ENCODE measurements at places on chromosomes 2 and 18.
A peak's percentile ranks its signal among the peaks of the same experiment; 100 is the strongest.

- no peak for DNase-seq
Observed at GRCh38 chr2:10704034-10704594, 14.3 kb upstream of the NOL10 start.

GRCh38 chr2:234997389-234997788, 45.6 kb downstream of the SH3BP4 start:
- DNase-seq, result no peak

GRCh38 chr2:219116776-219117646, 43.6 kb downstream of the NHEJ1 start:
- no peak for DNase-seq

DNA sequence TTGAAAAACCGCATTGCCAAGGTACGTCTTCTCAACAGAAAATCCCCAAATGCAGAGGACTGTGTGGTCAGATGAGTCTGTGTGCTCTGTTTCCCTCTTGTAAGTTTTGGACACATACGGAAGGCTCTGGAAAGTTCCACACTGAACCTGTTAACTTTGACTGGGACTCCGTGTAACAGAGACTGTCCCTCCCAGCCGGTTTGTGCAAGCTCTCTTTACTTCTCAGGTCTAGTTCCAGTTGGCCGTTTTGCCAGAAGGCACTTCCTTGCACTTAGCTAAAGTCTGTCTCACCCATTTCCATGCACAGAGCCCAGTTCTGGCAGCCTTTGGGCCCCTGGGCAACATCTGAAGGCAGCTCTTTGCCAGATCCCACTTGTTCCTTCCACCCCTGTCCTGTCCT, 22.0 kb downstream of the EFHD1 start:
- DNase-seq, result no peak

DNA sequence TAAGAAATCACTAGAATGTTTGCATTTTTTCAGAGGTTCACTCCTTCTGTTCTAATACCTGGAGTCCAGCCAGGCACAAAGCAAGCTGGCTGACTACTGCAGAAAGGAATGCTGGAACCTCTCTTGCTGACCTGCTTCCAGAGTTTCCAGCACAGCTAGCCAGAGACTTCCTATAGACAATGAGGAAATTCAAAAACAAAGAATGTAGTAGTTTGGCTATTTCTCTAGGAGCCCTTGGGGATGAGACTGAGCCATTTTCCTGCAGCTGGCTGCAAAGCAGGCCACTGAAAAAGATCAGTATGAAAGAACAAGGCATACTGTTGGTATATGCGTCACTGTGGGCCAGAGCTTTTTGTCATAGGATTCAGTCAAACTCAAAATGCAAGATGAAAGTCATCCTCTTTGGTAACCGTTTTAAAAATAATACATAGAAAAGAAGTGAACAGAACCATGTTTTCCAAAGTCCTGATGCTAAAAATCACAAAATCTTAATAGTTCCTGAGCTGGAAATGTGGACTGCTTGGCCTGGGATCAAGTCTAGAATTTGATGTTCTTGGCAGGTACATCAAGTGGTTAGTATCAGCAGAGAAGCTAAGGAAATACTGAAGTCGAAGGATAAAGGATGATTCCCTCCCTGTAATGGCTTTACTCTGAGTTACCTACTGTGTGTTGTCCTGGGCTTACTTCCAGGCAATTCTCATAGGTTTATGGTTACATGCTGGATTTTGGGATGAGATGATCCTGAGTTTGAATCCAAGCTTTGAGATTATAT, 9.0 kb upstream of the DSEL start:
- DNase-seq, result no peak

DNA sequence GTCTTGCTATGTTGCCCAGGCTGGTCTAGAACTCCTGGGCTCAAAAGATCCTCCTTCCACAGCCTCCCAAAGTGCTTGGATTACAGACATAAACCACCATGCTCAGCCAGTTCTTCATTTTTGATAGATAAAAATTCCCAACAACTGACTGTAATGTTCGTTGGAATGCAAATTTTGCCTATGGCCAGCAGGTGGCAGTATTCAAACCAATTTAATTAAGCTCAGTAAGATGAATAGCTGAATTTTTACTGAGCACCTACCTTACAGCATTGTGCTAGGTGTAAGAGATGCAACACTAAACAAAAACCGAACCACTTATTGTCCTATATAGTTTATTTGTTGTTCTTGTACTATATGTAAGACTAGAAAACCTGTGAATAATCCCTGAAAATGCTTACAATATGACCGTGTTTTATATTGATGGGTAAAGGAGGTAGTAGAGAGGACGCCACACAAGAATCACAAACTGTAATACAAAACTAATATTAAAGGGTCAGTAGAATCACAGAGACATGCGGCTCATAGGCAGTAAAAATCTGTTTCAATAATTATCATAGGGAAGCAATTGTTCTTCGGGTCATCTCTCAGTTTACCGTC, 8.2 kb upstream of the TMEM182 start:
- DNase-seq, result no peak

DNA sequence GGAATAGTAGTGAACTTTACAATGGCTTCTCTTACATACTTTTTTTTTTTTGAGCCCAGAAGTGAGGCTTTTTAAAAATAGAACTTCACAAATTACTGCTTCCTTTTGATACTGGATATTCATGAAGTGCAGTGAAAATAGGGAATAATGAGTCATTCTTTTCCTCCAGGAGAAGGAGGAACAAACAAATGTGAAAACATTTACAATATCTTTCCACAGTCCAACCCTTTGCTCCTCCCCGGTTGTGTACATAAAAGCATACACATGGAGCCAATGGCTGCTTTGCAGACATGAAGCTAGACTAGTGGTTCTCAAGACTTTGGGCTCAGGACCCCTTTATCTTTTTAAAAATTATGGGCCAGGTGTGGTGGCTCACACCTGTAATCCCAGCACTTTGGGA, 266.9 kb downstream of the GBX2 start:
- DNase-seq, result no peak

GRCh38 chr2:12882393-12882792, 165.7 kb downstream of the TRIB2 start:
- DNase-seq, result no peak

DNA sequence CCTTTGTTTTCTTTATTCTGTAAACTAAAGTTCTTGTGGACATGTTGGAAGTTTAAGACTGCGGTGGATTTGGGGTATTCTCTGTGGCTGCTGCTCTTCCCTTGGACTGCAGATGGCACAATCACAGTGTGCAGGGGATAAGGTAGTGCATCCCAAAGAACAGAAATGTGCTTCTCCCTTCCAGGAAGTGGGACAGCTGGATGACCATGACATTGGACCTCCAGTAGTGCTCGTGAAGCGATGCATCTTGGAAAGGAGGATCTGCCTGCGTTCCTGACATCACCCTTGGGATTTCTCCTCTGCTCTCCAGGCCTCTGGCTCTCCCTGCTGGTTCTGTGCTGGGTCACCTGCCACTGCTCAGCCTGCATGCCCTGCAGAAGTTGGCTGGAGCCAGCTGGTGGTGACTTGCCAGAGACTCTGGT, 109.9 kb downstream of the SLC4A3 start:
- DNase-seq, result no peak

DNA sequence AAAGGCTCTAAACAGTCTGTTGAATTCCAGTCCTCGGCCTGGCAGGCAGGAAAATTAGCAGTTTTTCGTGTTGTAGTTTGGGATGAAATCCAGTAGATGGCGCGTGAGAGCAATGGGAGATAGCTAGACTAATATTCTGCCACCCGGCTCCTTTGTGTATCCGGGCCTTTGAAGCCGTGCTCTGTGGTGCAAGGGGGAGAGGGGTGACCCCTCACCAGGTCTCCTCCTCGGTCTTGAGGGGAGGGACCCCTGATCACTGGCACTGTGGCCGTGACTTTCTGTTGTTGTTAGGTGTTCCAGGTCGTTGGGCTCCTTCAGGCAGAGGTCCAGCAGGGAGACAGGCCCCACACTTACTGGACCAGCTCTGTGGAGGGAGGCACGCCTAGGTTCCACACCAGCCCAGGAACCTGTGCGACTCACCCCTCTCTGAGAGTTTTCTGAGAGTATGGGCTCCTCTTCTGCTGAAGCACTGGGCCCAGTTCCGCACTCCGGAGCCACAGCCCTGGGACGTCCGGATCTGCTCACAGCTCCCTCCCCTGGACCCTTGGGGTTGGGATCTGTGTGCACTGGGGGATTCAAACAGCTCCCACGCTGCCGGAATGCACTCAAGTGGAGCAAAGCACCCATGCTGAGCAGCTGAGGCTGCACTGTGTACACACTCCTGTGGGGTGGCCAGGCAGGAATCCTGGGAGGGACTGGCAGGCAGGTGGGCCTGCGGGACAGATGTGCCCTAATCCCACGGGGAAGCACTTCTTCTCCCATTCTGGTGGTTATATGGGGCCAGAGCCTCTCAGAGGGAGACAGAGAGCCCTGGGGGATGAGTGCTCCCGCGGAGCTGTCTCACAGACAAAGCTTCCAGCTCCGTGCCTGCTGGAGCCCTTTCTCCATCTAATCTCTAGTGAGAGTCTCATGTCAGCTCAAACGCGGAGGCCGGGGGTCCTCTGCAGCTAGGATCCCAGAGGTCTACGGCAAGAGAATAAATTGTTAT, 8.8 kb downstream of the GKN2 start:
- peak; percentile 56 for DNase-seq

GRCh38 chr18:28063271-28063761, 113.6 kb downstream of the CDH2 start:
- DNase-seq, result no peak

- DNase-seq, result no peak
Observed at GRCh38 chr2:48198371-48198770, 292.1 kb upstream of the FBXO11 start.

DNA sequence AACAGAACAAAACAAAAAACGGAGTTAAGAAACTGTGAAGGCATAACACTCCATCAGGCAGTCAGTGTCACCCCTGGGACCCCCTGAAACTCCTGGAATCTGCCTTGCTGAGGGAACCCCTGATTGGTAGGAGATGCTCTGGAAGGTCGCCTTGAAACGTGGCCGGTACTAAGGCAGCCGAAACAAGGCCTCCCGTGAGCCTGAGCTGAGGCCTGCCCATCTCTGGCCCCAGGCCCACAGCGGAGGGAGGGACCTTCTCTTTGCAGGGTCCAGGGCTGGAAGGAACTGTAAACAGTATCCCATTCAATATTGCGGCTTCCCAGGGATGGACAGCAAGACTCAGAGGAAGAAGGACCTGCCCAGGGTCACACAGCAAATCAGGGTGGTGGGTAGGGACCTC, 155.7 kb downstream of the INHBB start:
- DNase-seq, result no peak

- DNase-seq, result no peak
Observed at GRCh38 chr18:49967171-49967570, 153.8 kb upstream of the ACAA2 start.

- DNase-seq, result peak; percentile 38
Observed at GRCh38 chr2:200863782-200864175, 679 bp downstream of the CLK1 start.

DNA sequence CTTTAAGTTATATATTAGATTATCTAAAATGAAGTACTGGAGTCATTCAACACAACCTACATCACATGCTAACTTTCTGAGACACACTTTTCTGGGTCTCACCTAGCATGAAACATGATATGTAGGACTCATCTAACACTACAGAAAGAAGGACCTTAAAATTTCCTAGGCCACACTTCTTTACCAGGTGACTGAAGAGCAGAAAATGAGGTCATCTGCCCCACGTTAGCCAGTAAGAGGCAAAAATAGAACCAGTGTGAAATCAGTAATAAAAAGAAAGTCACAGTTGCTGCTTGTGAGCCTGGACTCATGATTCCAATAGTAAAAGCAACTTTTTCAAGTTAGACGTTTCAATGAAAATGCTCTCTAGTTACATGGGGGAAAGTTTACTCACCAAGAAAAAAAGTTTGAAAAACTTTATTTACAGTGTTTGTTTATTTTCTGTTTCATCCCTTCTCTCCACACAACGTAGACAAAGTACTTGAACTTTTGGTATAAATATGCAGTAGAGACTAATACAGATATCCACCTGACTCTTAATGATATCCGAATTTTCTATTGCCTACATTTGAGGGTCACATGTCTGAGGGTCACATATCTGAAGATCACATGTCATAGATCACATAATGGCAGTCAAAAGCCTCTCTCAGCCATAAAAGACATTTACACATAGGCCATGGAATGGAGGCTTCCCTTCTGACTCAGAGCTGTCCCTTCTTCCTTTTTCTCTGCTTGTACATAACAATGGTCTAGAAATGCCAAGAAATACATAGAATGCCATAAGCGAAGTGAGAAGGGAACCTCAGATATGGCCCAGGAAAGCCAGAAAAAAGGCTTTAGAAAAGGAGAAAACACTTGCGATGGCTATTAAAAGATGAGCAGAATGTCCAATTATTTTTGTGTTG, 362.9 kb downstream of the ZEB2 start:
- no peak for DNase-seq

DNA sequence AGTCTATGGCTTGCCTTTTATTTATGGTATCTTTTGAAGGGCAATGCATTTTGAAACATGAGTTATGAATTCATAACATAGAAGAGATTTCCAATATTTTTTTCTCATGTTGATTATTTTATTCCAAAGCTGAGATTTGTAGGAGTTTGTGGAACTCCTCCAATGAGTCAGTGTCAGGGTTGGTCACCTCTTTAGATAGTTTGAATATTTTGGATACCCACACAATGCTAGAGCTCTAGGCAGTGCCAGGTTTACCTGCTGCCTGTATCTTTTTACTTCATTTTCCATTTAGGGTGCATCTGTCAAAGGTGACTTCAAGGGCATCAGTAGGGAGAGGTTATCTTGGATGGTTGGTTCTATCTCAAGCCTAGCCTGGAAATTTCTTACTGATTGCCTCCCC, 152.7 kb downstream of the CERS6 start:
- no peak for DNase-seq

GRCh38 chr2:11343650-11344341, 640 bp downstream of the ROCK2 start:
- peak; percentile 33 for DNase-seq

DNA sequence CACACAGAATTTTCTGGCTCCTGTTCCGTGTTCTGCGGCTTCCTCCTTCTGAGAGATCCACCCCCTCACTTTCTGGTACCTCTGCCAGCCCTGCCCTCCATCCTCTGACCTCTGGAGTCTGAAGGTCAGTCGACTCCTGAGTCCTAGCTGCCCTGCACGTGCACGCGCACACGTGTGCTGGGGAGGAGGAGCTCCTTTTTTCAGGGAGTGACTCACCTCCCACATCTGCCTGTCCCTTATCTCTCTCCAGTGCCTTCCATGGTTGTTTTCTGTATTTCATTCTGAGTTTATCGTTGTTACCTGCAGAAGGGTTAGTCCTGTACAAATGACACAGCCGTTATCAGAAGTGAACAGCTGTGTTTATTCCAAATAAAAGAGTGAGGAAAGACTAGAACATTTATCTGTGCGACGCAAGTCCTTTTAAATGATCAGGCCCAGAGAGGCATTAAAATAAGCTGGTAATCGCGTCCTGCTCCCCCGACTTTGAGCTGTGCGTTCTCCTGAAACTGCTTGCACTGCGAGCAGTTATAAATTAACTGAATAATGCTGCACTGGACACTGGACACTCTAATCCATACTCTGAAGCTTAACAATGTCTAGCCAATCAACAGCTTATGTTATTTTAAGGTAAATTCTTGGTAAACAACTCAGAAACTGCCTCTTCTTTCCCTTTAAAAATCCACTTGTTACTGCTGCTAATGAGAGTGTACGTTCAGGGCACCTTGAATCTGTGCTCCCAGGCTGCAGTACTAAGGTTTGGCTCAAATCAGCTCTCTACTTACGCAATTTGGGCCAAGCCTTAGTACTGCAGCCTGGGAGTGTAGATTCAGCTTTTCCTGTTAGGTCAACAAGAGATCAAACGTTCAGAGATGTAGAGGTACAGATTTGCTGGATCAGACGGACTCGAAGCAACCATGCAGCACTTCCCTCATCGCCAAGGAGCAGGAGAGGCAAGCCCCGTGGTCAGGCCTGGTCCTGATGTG, 72.5 kb downstream of the GALR1 start:
- DNase-seq, result no peak

Data from stimulated activated naive CD8-positive, alpha-beta T cell treated with anti-CD3 and anti-CD28 coated beads, Interleukin-15, amount 100 ng/mL, for 72 hours (primary cell).